ENCODE measurements at places on chromosomes 12 and 14.

DNA sequence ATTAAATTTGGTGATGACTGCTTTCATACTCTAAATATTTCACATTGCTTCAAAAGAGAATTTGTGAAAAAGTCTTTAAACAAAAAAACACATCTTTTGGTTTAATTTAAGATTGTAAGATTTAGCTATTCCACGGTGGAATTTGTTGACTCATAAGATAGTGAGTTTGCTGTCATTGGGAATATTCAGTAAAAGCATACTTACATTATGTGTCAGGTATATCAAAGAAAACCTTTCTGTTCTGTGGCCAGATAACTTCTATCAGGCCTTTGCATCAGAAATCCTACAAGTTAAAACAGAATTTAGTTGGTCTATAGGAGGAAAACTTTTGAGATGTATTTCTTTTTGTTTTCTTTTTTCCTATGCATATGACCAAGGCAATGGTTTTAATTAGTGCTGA lies 148.8 kb upstream of the E2F7 start:
- DNase-seq: no peak

DNA sequence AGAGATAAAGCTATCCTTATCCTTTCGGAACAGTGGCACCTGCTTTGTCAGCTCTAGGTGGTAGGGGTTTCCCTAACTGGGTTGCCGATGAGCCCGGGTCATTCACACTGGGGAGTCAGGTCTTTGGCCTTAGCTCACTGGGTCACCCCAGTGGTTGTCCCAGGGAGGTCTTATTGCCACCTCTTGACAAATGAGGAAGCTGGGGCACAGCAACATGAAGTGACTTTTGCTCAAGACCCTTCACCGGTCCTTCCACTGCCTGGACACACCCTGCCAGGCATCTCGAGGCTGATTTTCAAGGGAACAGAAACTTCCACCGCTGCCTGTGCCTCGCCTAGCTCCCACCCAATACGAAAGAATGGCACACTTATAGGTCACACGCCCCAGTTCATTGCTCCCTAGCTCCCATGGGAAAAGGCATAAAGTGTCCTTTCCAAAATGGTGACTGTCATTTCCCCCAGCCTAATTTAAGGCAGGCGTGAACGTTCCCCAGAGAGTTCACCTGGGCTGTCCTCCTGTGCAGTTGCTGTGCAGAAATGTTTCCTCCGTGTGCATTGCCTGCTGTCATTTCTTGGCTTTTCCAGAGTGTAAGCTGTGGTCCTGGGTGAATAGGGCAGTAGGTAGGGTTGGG lies 156.1 kb upstream of the CCND2 start:
- no peak for DNase-seq

DNA sequence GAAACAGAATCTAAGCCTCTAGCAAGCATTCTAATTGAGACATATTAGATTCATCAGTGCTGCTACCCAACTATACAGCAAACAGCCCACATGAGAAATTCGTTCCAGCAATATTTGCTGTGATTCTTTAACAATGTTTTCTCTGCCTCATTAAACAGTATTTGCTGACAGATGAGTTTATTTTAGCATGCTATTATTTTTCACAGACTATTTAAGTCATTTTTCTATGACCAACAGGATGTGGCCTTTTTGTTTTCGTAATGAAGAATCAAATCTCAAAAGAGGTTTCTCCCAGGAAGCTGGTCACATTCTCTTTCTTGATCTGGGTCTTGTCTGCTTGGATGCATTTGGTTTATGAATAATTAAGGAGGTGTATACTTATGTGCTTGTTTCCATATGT lies 23.2 kb upstream of the SERPINA12 start:
- no peak for DNase-seq

GRCh38 chr12:102356690-102357089 lies 123.7 kb downstream of the IGF1 start:
- DNase-seq: no peak

- no peak for DNase-seq
These were observed 267.5 kb downstream of the TMEM121 start for GRCh38 chr14:105793836-105794235.

GRCh38 chr14:36989806-36990205 lies 182.6 kb downstream of the SLC25A21 start:
- DNase-seq: no peak

DNA sequence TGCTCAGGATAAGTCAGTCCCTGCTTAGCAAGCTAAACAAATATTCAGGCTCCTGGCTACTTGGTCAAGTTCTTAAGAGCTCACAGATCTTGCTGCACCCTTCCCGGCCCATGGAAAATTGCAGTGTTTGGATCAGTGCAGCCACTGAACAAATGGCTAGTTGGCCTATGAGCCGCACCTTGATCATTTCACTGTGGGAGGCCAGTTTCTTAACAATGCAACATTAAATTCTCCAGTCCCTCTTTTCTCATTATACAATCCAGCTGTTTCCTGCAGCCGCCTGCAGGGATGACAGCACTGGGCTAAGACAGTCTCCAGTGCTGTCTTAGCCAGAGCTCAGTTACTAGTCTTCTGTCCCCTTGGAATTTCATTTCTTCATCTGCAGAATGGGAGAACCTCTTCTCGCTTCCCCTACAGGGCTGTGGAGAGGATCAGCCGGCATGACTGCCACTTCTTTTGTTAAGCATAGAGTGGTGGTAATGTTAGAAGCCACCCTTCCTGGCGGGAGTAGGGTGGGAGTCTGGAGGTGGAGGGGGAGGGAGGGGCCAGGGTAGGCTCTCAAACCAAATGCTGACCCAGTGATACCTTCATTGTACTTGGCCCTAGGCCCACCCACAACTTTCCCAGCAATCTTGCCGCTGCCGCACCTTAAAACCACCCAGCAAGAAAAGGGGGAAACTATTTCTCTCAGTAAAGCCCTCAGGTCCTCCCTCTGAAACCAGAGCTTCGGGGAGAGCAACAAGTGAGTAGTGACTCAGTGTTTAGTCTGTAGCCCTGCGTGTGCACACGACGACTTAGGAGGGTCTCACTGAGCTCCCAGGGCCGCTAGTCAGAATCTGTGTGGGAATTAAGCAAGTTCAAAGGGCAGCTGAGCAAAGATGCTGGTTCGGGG lies 145.7 kb downstream of the NUAK1 start:
- no peak for DNase-seq

DNA sequence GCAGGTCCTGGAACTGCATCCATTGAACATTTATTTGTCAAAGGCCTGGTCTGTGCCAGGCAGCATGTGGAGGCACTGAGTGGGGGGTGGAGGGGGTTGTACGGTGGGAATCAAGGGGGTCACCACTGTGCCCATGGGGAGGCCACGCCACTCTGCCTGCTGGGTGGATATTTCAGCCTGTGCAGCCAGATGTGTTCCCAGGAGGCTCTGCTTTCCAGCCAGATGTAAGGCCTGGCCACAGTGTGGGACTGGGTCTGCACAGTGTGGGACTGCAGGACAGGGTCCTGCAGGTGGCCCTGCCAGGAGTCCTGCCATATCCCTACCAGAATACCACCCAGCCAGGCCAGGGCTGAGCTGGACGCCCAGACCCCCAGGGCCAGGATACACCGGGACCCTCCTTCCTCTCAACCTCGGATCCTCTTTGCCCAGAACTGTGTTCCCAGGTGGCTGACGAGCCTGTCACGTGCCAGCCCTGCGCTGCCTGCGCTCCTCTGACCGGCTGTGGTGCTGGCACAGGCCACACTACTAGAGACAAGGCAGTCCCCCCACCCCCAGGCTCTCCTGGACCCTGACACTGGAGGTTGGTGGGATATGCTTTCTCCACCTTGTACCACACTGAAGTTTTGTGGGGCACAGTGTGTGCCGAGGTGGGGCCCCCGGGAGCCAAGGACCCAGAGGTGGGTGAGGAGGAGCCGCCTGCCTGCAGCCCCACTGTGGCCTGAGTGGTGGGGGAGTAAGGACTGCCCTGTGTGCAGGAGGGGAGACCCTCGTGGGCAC lies 17.5 kb downstream of the XRCC3 start:
- DNase-seq: no peak

- no peak for DNase-seq
These were observed 19.6 kb downstream of the APOBEC1 start for GRCh38 chr12:7646178-7646475.

DNA sequence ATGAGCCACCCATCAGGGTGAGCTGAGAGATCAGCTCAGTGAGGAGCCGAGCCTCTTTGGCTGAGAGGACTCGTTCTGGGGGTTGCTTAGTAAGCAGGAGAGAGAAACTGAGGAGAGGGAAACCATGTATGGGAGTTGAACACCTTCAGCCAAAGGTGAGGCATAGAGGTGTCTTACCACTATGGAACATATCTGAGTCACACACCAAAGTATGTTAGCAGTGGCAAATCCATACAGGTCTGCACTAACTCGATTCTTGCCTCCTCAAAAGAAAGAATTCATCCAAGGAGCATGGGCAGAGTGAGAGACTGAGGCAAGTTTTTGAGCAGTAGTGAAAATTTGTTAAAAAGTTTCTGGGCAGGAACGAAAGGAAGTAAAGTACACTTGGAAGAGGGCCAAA lies 46.7 kb upstream of the RNU6-8 start:
- no peak for DNase-seq

DNA sequence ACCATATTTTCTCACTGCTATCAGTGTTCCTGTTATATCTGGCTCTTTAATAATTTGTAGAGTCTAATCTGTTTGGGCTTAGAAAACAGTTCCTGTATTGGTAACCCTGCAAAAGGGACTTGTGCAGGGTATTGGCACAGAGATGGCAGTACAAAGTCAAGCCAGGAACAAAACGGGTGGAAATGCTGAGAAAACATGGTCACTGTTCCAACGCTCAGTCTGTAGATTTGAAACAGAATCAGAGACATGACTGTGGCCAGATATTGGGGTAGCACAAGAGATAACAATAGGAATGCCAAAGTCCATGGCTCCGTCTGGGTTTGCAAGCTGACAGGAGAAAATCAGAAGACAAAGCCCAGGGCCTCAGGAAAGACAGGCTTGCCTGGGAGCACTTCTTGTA lies 290.7 kb upstream of the PDE3A start:
- no peak for DNase-seq
